ENCODE measurements at places on chromosomes 12 and 14.

DNA sequence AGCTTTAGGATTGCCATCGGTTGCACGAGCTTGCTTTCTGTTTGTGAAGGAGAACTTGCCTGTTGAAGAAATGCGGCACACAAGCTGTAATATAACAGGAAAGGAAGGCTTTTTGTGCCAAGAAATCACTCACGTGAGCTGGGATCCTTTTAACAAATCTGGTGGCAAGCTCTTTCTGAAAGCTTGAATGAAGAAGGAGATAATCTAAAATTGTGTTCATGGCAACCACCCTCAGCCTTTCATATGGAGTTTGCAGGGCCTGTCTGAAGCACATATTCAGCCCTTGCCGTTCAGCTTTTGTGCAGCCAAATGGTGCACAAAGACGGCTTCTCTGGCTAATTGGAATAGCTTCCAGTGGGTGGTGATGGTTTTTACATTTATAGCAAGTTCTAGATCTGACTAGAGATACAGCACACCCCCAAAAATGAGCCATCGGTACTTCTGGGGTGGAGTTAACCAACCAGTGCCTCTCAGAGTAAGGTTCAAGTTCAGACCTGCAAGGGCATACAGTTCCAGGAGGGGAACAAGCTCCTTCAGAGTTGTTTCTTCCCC, 107.4 kb downstream of the AEBP2 start:
- no peak for DNase-seq

DNA sequence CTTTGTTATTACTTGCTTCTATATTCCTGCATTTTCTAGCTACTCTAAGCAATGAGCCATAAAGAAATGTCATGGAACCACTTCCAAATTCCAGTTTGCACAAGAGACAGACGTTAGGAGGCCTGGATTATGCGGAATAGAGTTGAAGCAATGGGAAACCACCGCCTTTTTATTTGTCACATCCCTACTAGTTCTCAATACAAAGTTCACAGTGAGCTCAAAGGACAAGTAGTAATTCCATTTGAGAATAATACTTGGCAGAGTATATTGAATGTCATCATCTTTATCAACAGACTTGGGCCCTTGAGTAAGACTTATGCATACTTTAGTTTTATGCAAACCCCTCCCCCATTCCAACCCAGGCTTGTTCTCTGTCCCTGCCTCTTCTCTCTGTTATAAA, 3.7 kb upstream of the SLC15A5 start:
- no peak for DNase-seq

- DNase-seq, result no peak
Observed at GRCh38 chr14:55518391-55518790, 61.6 kb upstream of the KTN1 start.

- no peak for DNase-seq
Observed at GRCh38 chr12:104097954-104098353, 33.6 kb downstream of the HCFC2 start.

DNA sequence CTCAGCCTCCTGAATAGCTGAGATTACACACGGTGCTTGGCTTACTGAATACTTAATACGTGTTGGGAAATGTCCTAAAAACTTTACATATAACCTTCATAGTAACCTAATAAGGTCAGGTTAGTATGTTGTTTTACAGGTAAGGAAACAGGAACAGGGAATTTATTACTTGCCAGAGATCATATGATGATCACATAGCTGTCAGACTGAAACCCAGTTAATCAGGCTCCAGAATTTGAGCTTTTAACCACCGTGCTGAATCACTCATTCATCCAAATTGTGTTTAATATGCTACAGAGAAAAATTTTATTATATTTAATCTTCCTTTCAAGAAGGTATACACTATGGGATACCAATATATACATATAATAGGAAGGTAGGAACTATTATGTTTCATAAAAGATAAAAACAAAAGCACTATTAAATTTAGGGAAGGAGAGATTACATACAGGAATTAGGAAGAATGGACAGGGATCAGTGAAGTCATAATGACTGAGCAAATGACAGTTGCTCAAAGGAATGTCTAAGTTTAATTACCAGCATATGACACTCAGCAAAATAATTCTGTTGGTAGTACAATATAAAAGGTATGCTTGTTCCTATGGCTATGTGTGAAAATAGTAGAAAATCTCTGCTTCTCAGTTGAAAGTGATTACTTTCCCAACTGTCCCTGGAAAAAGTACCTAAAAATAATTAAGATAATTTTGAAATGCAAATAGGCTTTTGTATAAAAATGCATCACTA, 59.3 kb downstream of the HEATR5A start:
- no peak for DNase-seq

DNA sequence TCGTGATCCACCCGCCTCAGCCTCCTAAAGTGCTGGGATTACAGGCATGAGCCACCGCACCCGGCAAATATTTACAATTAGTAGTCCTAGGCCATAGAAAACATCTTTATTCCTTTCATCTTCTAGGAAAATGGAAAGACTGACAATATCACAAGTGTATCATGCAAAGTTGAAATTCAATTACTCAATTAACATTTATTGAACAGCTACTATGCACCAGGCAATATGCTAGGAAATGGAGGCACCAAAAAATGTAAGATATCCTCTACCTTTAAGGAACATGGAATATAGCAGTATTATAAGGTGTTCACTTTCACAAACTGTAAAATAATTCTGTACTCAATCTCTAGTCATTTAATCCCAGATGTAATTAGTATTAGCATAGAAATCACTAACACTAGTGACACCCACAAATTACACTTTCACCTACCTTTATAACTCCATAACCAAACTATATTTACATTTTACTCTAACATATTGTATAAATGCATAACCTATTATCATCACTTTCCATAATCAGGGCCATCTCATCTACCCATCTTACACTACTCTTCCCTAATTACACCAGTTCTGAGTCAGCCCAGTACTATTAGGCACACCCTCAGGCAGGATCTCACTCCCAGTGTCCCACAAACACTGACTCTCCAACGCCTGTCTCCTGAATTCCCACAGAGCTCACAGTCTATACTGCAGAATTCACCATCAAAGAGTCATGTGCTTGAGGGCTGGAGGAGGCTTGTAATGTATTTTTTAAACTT, 10.4 kb downstream of the CORO1C start:
- no peak for DNase-seq
